ENCODE measurements at places on chromosomes 1 and 21. TPM values are rescaled to one million over a fixed set of nuclear protein-coding genes. Genes with fewer than 3 reads are reported as not detected.

- DNase-seq, result no peak
Observed at GRCh38 chr1:113136476-113136875, 63.5 kb downstream of the LRIG2 start.

The CTPS1 gene
- total RNA-seq, result 16.5 TPM

DNA sequence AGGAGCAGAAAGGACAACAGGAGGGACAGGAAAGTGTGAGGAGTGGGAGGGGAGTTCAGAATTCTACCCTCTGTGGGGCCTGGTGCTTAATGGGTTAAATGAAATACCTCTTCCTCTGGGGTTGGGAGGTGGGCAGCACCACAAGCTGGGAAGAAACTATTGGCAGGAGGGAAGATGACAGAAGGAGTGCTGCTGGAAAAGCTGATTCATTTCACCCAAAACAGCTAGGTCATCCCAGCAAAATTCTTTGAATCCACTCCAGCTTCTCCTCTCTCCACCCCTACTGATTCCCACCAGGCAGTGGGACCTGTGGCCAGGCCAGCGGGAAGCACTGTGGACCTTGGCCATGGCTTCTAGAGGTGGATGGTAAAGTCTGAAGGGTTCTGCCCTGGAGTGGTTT, 12.8 kb downstream of the BCAN start:
- no peak for DNase-seq

DNA sequence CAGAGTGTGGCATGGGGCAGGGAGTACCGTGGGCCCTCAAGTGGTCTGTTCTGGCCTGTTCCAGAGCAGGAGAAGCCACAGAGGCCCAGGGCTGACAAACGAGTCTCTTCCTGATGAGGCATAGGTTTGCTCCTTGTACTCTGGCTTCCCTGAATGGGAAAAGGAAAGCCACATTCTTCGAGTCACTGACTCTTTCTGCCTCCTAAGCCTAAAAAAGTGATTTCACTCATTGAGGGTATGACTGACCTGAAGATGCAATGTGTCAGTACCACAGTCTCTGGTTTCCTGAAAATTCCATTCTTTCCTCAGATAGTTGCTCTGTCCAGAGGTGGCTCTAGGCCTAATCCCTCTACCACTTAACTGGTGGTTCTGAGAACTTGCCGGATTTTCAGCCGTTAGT, 92.3 kb downstream of the KCNN3 start:
- no peak for DNase-seq

DNA sequence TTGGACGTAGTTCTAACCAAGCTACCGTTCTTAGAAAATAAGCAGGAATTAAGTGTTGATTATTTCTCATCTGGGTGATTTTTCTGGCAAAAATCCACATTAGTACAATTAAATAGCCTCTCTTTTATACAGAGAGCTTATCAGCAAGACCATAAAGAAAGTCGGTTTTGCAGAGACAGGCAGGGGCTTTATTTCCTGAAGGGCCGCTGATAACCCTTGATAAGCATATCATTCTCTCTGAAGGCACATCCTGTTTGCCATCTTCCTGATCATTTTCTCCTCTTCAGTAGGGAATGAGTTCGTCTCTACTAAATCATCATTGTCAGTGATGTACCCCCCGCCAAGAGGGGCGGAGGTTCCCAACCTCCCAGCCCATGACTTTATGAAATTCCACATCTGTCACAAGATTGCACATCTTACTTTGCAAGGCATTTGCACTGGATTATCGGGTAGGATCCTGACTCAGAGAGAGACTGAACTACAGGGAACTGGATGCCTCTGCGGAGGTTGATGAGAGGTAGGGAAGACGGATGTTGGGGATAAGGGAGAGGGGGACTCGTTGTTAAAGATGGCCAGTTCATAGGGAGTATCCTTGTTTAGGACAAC, 115.7 kb downstream of the KCNJ6 start:
- DNase-seq, result no peak

The KLHDC8A gene
- 18.6 TPM for total RNA-seq

- no peak for DNase-seq
Observed at GRCh38 chr1:48251323-48251722, 28.8 kb downstream of the SLC5A9 start.

- no peak for DNase-seq
Observed at GRCh38 chr1:184622136-184622823, 132.4 kb downstream of the EDEM3 start.

GRCh38 chr1:241810769-241811405, 37.1 kb upstream of the EXO1 start:
- no peak for DNase-seq

GRCh38 chr1:58561633-58562032, 15.1 kb upstream of the OMA1 start:
- DNase-seq, result no peak

- no peak for DNase-seq
Observed at GRCh38 chr1:164609089-164609488, 50.1 kb downstream of the PBX1 start.

DNA sequence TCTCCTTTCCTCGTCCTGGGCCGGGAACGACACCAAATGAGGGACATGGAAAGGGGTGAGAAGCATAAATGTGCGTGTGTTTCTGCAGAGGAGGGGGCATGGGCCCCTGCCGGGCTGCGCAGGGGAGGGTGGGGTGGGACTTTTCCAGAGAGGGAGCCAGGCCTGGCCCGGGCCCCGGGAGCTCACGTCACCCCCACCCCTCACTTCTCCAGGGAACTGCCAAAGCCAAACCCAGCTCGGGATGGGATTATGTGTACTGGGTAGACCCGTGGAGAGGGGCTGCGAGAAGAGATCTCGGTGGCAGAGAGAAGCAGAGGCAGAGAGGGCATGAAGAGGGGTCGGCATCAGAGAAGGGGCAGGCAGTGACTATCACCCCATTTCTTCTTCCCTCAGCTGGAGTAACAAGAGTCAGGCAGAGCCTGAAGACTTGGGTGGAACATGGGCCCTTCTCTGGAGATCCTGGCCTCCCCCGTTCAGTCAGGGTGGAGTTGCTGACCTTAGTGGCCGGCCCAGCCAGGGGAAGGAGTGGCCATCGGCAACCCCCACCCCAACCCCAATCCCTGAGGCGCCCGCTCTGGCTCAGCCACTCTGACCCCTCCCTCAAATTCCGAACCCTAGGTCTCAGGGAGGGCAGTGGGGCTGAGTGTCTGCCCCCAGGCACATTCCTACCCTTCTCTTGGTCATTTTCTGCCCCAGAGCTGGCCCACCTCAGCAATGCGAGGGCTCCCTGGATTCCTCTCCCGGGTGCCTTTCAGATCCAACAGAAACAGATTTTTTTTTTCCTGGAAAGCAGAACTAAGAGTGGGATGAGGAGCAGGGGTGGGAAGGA, 1.2 kb downstream of the ADAMTSL4 start:
- DNase-seq, result no peak

- no peak for DNase-seq
Observed at GRCh38 chr1:144101397-144102045, 129.7 kb upstream of the FAM72C start.

DNA sequence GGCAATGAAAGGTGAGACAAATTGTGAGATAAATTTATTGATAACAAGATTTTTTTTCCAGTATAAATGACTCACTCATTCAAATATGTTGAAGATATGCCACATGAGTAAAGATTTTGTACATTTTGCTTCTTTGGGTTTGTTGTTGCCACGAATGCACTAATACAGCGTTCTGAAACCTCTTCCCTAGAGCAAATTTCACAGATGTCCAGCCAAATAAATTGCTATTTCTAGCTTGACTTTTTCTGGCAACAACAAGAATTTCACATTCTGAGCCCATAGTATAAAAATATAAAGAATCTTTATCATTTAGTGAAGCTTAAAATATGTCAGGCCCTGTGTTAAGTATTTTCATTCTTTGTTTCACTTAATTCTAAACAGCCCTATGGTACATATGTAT, 114.5 kb upstream of the COL24A1 start:
- DNase-seq, result no peak

- no peak for DNase-seq
Observed at GRCh38 chr1:57270927-57271698, 152.7 kb downstream of the DAB1 start.

- DNase-seq, result no peak
Observed at GRCh38 chr1:177737456-177737855, 232.4 kb downstream of the SEC16B start.

DNA sequence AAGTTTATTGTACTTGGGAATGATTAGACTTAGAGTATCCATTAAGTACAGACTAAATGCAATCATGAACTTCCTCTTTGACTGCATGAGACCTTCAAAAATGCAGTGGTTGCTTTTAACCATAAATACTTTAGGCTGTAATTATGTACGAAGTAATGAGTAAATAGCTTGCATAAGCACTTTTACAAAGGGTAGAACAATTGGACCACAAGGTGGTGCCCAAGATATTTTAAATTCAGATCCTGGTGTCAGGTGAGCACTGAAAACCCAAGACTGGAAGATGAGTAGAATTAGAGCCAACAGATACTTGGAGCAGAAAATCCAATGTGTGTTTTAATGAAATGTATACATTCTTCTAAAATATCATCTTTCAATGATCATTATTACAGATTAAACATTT, 43.4 kb upstream of the RHOU start:
- no peak for DNase-seq
